Daoy (cell line): ENCODE measurements at places on chromosomes 3 and 15. TPM values are rescaled to one million over a fixed set of nuclear protein-coding genes. Genes with fewer than 3 reads are reported as not detected.

The CDCP1 gene
- total RNA-seq = 12.9 and 20.6 TPM in 2 replicates

DNA sequence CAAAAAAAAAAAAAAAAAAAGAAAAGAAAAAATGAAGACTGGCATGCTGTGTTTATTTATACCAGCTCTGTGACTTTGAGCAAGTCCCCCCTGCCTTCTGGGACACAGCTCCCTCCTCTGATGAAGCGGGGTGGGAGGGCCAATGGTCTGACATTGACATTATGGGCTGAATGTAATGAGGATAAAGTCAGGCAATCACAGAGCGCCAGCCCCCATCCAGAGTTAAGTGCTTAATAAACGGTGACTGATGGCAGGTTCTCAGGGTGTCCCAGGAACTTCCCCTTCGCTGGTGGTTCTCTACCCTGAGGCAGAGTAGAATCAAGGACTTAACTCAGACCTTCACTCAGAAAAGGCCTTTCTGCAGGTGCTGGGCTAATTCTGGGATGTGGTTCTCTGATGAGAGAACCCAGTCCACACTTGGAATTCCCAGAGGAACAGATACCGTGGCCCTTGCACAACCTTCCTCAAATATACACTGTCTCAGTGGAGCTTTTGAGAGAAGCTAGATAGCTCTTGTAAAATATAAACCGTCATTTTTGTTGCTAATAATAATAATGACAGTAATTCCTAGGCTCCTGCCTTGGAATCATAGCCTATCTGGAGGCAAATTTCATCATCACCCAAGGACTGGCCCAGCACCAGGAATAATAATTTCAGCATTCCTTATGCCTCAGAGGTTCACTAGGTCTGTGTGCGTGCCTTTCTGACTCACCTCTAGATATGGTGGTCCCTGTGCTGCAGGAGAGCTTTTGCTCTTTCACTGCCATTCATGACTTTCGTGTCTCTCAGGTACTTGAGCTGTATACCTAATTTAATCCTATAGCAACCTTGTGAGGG, 115.8 kb downstream of the RPLP1 start:
- DNase-seq = peak; percentile 78

DNA sequence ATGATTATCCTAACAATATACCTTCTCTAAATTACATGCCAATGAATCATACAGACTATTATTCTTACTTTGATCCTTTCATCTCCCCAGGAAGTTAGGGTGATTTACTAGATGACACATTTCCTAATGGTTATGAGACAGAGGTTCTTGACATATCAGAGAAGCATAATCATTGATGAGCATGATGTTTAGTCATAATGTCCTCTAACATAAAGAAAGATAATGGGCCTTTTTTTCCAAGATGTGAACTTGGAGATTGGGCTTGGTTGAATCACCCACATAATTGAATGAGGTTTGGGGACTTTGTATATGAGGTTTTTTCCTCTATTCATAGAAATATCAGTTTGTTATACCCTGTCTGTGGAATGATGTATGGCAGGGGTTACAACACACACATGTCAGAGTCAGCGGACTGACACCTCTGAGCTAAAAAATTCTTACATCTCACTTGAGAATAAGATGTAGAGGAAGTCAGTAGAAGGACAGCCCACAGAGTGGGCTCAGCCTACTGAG, 69.7 kb upstream of the DCBLD2 start:
- DNase-seq = peak; percentile 88

DNA sequence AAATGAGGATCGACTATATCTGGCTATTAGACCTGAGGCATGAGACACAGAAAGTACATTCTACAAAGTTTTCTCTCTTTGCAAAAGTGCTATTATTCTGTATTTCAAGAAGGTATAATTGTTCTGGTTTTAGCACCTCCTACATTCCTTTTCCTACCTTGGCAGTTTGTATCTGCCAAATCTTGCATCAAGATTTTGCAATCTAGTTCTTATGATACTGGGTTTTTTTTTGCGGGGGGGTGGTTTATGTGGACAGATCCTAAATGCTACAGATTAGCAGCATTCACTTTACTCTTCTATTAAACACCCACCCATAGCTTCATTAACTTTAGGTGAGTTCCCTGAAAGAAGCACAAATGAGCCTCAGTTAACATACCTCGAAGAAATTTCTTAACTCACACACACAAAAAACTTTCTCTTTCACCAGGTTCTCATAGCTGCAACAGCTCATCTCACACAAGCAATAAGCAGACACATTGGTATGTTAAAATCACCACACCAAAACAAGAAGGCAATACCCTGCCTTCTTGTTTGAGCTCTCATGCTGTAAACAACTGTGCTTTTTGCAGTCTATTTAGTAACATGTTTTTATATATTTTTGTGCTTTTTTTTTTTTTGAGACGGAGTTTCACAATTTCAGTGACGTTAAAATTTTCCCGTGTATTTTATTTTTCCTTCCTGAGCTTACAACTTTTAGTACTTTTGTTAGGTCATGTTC, 73.0 kb upstream of the VGLL4 start:
- DNase-seq = peak; percentile 4

DNA sequence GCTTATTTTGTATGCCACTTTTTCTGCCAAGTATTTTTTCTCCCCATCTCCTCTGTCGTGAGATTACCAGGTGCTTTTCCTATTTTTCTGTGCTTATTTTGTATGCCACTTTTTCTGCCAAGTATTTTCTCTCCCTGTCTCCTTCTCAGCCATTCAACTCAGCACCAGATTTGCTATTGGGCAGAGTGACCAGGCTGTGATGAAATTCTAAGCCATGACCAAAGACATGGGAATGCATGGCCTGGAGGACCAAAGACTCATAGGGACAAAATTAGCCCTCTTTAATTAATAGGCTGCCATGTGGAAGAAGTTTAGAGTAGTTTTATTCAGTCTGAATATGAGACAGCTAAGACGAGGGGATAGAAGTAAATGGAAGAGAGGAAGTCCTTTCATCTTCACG, 257.4 kb downstream of the SQOR start:
- no peak for DNase-seq

- no peak for DNase-seq
These were observed 170.8 kb downstream of the SLC9A9 start for GRCh38 chr3:143677430-143677829.

The JAGN1 gene
- 22.7 and 22.8 TPM in 2 replicates for total RNA-seq

- no peak for DNase-seq
These were observed 6.1 kb upstream of the HGD start for GRCh38 chr3:120688121-120688520.

DNA sequence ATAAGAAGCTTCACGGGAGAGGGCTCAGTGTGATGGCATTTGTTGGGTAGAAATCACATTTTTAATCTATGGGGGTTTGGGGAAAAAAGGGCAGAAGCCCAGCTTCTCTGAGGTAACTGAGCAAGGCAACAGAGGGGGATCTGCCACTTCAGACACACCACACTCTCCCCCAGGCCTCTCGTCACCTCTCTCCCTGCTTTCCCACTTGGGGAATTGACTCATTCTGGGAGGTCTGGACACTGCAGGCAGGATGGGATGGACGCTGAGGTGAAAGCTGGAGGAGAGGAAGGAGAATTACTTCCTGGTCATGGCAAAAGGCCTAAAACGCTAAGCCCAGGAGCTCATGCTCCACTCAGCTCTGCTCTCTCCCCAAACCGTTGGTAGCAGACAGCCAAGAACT, 33.2 kb downstream of the MYO5C start:
- DNase-seq = peak; percentile 81

DNA sequence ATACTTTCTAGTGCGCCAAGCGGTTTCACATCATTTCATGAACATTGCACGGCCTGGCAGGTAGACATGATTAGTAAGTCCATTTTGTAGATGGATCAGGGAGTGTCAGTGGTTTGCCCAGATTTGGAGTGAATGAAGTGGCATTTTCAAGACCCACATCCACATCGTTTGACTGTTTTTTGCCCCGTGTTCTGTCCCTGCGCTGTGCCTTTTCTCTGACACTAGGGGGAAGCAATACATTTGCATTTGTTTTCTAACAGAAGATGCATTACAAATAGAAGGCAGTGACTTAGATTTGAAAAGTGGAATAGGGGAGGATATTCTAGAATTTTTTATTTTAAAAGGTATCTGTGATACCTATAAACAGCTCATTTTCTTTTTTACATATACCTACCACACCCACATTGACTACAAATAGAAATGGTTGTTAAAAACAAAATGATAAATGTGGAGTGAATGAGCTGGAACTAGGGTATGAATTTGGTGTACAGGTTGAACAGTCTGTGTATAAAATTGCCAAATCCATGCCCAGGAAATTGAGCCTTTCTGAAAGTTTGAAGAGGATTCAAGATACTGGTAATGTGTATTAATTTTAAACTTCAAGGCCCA, 98.0 kb downstream of the USP13 start:
- DNase-seq = no peak

- no peak for DNase-seq
These were observed 20.7 kb upstream of the ZBED2 start for GRCh38 chr3:111615880-111616279.

The FGD5 gene
- total RNA-seq = 6.1 and 7.0 TPM in 2 replicates

The WDR49 gene
- total RNA-seq = not detected in 2 replicates

The KCNMB3 gene
- total RNA-seq = 0.11 and 0.77 TPM in 2 replicates
